HFF-Myc (cell line): ENCODE measurements at places on chromosomes 7 and 10.

DNA sequence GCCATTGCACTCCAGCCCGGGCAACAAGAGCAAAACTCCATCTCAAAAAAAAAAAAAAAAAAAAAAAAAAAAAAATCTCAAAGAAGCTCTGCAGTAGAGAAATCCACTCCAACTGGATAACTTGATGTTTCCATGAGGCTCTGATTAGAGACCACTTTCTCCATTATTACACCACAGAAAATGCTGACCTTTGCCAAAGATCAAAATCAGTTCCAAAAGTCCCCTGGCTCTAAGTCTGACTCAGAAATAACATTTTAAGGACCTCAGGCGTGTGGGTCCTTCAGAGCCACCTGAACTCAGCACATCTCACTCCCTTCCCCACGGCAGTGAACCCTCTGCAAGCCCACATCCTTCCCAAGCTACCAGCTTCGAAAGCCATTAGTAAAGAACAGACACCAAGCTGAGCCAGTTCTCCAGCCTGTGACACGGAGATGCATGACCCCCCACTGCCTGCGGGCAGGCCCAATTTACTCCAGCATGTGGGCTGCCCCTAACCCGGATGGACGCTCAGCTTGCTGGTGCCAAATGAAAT is 13.8 kb upstream of the TMEM120A start:
- no peak for DNase-seq

DNA sequence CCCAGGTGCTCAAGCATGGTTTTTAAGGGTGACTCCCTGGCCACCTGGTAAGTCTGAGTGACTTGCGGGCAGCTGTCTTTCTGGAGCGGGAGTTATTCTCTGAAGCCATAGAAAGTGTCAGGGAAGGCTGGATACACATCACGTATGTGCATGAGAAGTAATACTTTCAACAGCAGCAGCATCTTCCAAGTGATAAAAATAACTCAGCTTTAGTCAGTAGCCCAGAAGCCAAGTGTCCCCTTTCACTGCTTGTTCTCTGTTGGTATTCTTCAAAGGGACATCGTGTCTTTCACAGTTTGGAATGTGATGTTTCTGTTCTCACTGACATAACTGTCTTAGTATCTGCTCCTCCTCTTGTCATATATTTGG is 97.6 kb downstream of the KIAA1217 start:
- DNase-seq = no peak

GRCh38 chr10:85610381-85611092 is 756.1 kb downstream of the GRID1 start:
- DNase-seq = no peak

- DNase-seq = no peak
Observed at GRCh38 chr10:53315709-53316108, 543.1 kb upstream of the MBL2 start.

GRCh38 chr7:149830997-149831740 is 7.0 kb upstream of the ZNF862 start:
- DNase-seq = no peak

GRCh38 chr10:50421026-50421719 is 169.9 kb upstream of the ASAH2 start:
- DNase-seq = no peak

DNA sequence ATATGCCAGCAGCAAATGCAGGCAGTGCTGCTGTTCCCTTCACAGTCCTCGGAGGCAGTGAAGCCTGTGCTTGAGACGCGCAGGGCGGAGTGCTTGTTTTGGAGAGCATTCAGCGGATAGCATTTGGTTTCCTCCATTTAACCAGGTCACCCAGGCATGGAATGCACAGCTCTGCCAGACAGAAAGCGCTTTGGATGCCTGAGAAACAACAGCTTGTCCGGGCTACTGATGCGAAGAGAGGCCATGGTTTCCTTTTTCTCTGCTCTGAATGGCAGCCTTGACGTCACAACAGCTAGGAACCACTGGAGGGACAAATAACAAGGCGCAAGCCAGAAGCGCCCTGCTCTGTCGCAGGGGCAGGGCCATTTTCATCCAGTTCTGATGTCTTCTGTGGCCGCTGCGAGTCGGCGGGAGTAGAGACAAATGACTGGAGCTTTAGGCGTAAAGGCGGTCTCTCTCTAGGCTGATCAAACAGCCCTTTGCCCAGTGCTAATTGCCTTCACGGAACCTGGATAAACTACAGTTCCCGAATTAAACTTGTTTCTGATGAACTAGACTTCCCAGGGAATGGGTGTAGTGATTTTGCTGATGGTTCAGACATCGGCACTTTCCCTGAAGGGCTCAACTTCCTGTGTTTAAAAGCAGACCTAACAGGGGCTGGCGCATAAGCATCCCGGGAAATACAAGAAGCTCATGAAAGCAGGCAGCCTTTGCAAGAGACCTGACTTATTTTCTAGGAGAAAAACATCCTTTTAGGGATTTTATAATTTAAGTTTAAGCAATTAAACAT is 187.6 kb upstream of the KLF14 start:
- DNase-seq = no peak

GRCh38 chr7:69018200-69018599 is 580.1 kb upstream of the AUTS2 start:
- no peak for DNase-seq

GRCh38 chr7:33276325-33276724 is 147.0 kb downstream of the BBS9 start:
- DNase-seq = no peak

GRCh38 chr10:42963312-42963711 is 113.6 kb upstream of the RET start:
- DNase-seq = no peak

DNA sequence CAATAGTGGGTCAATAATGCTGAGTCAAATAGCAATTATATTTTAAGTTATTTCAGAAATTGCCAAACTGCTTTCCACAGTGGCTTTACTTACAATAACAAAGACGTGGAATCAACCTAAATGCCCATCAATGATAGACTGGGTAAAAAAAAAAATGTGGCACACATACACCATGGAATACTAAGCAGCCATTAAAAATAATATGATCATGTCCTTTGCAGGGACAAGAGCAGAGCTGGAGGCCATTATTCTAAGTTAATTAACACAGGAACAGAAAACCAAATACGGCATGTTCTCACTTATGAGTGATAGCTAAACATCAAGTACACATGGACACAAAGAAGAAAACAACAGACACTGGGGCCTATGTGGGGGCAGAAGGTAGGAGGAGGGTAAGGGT is 15.0 kb upstream of the CYP3A4 start:
- no peak for DNase-seq

- no peak for DNase-seq
Observed at GRCh38 chr10:80585812-80586211, 48.1 kb downstream of the SH2D4B start.

- DNase-seq = no peak
Observed at GRCh38 chr10:76546411-76546810, 1091.2 kb downstream of the KCNMA1 start.

- no peak for DNase-seq
Observed at GRCh38 chr10:56231436-56231835, 129.6 kb downstream of the ZWINT start.

- no peak for DNase-seq
Observed at GRCh38 chr7:70733090-70733489, 398.9 kb upstream of the GALNT17 start.

DNA sequence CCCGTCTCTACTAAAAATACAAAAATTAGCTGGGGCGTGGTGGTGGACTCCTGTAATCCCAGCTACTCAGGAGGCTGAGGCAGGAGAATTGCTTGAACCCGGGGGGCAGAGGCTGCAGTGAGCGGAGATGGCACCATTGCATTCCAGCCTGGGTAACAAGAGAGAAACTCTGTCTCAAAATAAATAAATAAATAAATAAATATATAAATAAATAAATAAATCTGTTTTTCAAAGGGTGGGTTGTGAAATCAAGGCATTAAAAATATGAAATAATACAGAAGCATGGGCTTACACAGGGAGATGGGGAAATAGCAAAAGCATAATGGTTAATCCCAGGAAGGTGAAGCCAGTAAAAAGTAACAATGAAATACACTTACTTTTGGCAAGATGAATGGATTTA is 93.9 kb downstream of the LYZL2 start:
- DNase-seq = no peak

DNA sequence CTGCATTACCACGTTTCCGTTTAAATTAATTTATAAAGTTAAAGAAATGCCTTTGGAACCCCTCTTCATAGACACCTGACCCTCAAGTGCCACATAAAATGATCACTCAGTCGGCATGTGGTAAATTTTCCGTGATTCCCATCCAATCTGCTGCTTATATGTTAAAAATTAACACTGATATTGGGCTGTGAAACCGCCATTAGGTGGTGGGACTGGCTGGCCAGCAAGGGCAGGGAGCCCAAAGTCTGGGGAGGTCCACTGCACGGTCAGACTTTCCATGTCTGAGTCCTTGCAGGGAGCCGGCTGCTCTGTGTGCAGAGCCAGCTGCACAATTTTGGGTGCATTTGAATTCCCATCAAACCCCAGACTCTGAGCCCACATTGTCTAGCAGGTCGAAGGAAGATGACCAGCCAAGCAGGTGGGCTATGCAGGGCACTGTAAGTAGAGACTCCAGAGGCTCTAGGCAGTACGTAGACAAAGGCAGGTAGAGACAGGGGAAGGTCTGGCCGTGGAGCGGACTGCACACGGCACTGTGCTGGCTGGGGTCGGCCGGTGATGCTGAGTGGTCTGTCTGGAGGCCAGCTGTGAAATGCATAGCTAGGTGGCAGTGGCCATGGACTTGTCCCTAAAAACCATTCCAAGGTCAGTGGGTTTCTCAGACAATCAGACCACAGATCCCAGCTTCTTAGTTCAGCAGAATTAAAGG is 122.9 kb downstream of the SH3PXD2A start:
- DNase-seq = no peak

DNA sequence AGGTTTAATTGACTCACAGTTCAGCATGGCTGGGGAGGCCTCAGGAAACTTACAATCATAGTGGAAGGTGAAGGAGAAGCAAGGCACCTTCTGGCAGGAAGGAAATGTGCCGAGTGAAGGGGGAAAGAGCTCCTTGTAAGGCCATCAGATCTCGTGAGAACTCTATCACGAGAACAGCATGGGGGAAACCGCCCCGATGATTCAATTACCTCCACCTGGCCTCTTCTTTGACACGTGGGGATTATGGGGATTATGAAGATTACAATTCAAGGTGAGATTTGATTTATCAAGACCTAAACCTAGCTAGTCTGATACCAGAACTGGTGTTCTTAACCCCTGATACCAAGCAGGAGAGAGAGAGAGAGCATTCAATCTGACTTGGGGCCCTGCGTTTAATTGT is 258.7 kb downstream of the PTEN start:
- DNase-seq = no peak

DNA sequence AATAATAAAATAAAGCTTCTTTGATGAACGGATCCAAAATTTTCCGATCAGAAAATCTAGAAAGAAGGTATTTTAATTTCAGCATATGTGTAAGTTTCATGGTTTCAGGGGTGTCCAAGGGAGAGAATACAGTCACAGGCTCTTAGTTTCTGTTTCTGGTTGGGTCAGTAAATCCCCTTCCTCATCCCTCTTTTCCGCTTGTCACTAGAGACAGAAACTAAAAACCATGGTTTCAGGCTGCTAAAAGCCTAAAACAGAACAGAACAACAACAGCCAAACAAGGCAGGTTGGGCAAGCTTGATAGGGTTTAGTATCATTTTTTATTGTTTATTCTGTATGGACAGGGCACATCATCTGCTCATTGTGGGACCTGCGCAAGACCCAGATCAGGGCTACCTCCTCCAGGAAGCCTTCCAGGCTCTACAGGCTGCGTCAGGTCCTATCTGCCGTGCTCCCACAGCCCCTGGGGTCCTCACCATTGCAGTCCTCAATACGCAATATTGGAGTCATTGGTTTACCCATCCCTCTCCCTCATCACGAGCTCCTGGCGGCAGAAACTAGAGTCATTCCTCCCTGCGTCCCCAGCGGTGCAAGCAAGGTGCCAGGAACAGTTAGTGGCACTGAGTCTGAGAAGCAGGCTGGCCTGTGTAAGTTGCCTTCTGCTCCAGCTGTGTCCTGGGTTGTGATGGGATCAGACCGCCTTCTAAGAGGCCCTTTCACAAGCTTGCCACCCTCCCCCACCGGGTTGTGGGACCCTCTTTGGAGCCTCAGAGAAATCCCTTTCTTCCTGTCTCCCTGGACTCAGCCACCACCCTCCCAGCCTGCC is 70.2 kb upstream of the CUX1 start:
- no peak for DNase-seq

DNA sequence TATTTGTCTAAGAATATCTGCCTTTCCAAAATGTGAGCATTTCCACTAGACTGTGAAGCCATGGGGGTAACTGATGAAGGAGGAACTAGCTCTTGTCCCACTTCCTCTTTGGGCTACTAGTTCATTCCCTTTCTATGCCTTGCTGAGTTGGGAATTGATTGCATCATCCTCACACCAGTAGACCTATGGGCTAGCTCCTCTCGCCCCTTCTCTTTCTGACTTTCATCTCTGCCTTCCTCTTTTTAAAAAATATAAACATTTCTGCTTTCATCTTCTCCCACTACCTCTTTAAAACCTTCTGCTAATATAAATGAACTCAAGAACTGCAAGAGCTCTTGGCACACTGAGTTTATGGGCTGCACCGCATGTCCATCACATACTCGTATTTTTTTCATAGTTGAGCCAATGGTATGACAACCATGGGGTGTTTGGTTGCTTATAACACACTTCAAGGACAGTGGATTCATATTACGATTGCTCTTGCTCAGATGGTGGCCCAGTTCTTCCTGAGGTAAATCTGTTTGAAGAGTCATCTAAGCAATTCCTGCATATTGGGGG is 182.0 kb downstream of the REEP3 start:
- DNase-seq = no peak

DNA sequence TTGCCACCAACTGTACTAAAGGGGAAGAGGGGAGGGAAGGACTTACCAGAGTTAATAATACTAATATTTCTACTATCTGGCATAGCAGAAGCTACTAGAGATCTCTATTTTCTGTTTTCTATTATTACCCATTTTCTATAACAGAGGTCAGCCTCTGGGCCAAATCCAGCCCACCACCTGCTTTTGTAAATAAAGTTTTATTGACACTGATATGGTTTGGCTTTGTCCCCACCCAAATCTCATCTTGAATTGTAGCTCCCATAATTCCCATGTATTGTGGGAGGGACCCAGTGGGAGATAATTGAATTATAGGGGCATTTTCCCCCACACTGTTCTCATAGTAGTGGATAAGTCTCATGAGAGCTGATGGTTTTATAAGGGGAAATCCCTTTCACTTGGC is 45.9 kb upstream of the CUL1 start:
- DNase-seq = no peak

GRCh38 chr7:2248984-2249694 is 7.1 kb downstream of the NUDT1 start:
- DNase-seq = peak; percentile 91
